ENCODE measurements at places on chromosomes 3 and 15.

- no peak for DNase-seq
Observed at GRCh38 chr3:64502284-64502683, 185.5 kb downstream of the ADAMTS9 start.

DNA sequence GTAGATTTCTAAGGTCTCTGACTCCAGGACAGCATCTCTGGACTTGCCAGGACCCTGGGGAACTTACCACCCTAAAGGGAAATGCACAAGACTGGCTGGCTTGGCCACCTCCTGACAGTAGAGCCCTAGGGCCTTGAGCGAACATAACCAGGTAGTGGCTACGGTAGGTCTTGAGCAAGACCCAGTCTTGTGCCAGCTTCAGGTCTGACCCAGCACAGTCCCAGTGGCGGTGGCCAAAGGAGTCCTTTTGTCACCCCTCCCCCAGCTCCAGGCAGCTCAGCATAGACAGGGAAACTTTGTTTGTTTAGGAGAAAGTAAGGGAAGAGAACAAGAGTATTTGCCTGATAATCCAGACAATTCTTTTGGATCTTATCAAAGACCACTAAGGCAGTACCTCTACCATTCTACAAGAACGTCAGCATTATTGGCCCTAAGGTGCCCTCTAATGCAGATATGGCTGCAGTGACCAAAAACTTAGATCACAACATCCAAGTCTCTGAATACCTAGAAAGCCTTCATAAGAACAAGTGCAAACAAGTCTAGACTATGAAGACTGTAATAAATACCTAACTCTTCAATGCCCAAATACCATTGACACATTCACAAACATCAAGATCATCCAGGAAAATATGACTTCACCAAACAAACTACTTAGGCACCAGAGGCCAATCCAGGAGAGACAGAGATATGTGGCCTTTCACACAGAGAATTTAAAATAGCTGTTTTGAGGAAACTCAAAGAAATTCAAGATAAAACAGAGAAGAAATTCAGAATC, 38.7 kb upstream of the FBN1 start:
- no peak for DNase-seq

GRCh38 chr3:21273259-21274025, 477.6 kb downstream of the ZNF385D start:
- no peak for DNase-seq

- DNase-seq = no peak
Observed at GRCh38 chr3:60497902-60498301, 753.4 kb downstream of the FHIT start.

DNA sequence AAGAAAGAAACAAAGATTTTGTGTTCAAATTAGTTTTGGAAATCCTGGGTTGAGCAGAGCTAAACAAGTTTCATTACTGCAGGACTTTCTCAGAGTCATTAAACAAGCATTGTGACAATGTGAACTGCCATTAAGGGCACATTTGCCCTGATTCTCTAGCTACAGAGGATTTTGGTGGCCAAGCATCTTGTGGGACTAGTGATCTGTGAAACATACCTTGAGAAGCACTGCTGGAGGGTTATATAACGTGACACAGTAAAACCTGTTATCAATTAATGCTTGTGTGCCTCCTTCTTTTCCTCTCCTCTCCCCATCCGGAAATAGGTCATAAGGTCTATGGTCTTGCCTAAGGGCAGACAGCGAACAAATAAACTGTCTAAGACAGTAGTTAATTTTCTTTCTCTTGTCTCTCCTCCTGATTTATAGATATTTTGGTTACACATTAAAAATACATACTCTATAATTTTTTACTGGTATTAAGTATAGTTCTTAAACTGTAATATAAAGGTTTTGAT, 167.3 kb upstream of the NANOGP8 start:
- no peak for DNase-seq

DNA sequence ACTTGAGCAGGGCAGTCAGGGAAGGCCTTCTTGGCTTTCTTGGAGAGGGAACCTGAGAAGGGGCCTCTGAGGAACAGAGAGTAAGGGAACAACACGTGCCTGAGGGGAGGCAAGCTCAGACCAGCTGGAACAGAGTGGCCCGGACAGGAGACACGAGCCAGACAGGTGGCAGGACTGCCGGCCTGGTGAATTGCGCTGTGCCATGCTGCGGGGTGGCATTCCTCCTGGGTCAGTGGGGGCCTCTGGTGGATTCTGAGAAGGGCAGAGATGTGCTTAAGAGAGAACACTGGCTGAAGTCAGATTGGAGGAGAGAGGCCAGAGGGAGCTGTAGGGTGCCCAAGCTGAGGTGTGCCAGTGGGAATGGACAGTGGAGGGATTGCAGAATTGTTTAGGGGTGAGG, 4.9 kb downstream of the CHAC1 start:
- DNase-seq = no peak

GRCh38 chr3:132164469-132165092, 129.8 kb upstream of the CPNE4 start:
- no peak for DNase-seq
